RWPE1 (cell line): ENCODE measurements at places on chromosomes 12 and 14.

GRCh38 chr14:93369713-93370266 is 22.8 kb downstream of the COX8C start:
- no peak for DNase-seq

DNA sequence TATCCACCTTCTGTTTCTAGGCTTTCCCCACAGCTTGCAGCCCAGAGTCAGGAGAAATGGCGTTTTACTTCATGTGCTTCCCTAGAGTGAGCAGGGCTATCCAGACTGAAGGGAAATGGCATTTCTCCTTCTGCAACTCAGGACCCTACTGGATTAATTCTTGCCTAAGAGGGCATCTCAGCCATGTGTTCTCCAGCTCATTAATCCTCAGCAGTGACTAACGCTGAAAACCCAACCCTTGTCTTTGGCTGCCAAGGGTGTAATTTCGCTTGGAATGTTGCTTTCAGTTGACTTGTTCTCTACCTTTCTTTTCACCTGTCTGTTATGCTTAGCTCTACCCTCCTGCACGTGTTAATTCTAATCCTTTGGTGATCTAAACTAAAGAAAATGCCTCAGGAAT is 21.0 kb upstream of the EMP1 start:
- DNase-seq: peak; percentile 91

- no peak for DNase-seq
These were observed 156.1 kb downstream of the SLC38A4 start for GRCh38 chr12:46669720-46670119.

DNA sequence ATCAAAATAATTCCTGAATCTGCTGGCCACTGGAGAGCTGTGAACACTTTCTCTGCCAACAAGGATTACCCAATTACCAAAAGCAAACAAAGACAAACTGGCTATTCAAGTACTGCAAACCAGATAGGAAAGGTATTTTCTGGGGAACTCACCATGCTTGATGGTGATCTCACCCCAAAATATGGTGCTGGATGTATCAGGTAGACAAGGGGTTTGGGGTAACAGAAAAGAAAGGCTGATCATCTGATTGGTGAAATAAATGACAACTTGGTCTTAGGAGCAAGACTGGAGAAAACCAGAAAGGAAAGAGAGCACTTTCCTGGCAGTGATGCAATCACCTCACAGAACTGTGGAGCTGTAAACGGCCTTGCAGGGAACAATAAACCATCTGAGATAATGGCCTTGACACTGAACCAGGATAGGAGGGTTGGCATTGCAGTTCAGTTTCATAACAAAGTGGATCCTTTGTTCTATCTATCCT is 31.0 kb upstream of the NPFF start:
- no peak for DNase-seq

DNA sequence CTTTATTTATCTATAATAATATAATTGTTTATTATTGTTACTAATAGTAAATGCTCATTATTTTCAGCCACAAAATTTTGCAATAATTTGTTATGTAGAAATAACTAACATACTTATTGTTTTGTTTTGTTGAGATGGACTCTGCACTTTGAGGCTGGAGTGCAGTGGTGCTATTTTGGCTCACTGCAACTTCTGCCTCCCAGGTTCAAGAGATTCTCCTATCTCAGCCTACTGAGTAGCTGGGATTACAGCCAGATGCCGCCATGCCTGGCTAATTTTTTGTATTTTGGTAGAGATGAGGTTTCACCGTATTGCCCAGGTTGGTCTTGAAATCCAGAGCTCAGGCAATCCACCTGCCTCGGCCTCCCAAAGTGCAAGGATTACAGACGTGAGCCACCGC is 76.6 kb upstream of the RAP1B start:
- DNase-seq: no peak

DNA sequence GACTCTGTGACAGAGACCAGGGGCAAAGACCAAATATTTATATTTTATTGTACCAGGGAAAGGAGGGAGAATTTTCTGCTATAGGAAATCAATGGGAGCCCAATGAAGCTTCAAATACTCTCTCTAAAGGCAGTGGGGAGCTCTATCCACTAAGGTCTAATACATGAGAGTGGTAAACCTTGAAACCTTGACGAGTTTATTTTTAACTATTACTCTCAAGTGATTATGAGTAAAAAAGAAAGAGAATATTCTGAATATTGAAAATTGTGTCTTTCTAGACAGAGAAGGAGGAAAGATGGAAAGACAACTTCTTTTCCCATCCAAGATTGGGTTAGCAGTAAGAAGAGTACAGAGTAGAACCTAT is 1722.1 kb upstream of the SEL1L start:
- DNase-seq: no peak

- DNase-seq: no peak
These were observed 67.2 kb downstream of the TBC1D30 start for GRCh38 chr12:64891629-64892028.

DNA sequence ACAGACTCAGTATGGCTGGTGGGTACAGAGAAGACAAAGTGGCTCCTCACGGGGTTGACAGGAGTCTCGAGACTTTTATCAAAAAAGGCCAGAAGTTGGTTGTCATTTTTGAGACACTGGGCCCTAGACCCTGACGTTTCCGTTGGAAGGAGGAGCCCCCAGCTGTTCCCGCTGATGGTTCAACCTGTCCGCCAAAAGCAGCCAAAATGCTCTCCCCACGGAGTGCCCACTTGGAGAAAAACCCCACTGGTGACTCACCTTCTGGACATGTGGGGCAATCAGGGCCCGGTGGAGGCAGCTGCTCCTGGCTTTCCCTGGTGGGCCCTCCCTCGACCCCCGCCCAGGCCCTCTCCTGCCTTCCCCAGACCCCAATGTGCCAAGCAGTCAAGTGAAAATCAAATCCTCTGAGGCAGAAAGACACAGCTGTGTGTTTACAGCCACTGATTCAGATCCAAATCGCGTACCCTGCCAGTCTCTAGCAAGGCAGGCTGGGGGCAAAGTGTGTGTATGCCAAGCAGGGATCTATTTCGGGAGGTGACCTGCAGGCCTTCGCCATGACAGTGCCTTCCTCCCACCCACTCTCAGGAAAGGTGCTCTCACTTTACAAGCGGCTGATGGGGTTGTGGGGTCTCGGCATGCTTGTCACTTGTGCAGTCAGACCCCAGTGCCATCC is 347.4 kb downstream of the DPF3 start:
- no peak for DNase-seq

DNA sequence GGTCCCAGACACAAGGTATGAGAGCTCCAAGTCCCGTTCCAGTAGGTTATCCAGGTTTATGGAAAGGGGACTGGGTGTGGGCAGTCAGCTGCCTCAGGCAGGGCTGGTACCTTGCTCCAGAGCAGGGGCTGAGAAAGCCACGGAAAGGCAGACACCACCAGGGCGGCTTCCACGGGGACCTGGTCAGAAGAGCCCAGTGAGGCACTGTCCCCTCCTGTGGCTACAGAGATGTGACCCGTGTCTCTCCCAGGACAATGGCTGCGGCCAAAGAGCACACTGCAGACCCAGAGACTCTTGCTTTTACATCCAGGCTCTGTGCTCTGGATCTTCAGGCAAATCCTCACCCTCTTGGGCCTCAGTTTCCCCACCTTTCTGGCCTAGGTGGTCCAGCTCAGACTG is 8.8 kb downstream of the SERPINA4 start:
- DNase-seq: no peak

DNA sequence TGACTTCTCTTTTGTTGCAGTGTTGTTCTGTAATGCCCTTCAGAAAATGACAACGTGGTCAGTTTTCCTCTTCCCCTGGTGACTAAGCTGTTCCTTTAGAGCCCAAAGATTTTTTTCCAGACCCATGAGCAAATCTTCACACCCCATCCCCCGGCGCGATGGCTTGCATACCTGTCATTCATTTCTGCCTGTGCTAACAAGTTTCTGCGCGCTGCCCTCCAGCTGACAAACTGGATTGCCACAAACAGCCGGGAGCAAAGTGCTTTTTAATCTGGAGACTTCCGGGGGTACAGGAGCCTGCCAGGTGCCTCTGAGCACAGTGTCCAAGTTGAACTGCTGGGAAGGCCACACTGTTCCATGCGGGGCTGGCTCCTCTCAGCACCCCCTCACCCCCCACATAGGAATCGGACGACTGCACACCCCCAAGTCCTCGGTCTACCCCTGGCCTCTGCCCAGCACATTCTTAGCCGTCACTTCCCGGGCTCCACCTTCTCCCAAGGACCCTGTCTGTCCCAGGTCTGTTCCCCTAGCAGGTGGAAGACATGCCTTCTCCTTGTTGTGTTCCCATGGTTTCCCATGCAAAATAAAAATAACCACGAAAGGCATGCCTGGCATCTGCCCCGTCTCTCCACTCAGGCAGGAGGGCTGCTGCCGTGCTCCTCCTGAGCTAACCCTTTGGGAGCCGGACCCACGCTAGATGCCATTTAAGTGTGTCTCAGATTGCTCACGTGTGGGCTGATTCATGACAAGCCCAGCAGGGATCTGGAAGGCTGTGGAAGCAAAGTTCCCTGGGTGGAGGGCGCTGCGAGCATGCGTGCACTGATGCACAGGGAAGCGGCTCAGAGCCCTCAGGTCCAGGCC is 14.1 kb downstream of the RILPL1 start:
- peak; percentile 94 for DNase-seq

DNA sequence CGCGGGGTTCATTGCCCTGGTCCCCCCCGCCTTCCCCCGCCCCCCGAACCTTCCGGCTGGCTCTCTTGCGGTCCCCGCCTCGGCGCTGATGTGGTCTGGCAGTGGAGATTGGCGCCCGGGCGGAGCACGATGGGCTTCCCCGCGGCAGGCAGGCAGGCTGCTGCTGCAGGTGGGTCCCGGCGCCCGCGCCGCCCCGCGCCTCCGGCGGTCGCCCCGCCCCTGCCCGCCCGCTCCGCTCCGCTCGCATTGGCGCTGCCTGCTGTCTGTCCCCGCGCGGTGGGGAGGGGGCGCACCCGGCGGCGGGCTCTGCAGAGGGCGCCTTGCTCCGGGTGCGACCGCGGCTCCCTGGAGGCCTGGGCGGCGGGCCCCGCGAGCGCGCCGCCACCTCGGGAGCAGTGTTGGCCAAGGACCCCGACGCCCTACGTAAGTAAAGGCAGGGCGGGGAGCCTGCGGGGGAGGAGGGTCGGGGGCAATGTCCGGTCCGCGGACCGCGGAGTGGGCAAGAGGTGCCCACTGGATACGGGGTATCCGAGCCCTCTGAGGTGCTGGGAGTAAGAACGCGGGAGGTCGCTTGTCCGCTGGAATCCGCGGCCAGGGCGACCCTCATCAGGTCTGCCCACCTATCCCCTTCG is at the start of gene AKAP5:
TSS of gene AKAP5 (plus strand) at position 309 of the 632 bp plus-strand sequence. CDS start 2,896 bp downstream, outside the sequence.
- DNase-seq: peak; percentile 54

GRCh38 chr14:99424306-99424877 is 56.3 kb downstream of the SETD3 start:
- DNase-seq: no peak

- DNase-seq: no peak
These were observed 81.8 kb upstream of the PDZRN4 start for GRCh38 chr12:41106315-41106714.

DNA sequence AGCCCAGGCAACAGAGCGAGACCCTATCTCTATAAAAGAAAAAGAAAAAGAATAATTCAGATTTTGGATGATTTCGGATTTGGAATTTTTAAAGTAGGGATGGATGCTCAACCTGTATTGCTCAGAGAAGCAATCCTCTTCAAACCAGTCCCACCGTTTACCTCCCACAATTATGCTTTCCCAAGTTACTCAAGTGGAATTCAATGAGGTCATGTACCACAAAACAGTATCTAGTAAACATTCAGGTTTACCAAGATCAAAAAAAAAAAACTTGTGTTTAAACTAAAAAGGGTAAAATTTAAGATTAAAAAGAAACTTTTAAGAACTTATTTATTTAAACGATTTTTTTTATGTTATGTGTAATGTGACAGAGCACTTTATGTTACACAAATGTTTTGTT is 2.5 kb downstream of the KDM5A start:
- DNase-seq: no peak

GRCh38 chr12:12095021-12095420 is 24.3 kb downstream of the BCL2L14 start:
- DNase-seq: no peak

DNA sequence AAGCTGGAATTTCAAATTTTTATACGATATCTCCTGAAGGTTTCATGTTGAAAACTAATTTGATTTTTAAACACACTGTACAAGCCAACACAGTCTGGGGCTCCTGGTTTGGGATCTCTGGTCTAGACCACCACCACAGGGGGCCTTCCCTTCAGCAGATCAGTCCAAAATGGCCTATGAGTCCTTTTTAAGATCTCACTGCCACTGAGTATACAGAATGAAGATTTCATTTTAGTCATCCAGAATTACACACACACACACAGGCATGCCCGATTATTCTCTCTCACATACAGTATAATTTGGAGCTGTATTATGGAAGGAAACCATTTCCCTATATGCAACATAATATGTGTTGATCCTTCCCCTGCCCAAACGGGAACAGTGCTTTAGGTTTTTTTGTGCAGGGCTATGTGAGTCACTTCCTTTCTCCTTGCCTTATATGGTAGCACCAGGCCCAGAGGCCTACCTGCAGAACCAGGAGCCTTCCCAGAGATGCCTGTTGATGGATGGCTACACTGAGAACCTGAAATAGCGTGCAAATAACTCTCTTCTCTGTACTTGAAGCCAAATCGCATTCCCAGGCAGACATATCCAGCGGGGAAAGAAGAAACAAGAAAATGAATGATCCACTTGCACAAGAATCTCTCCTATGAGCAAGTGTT is 28.1 kb upstream of the WNK1 start:
- DNase-seq: peak; percentile 43

GRCh38 chr12:131832321-131833231 is 4.4 kb downstream of the MMP17 start:
- DNase-seq: no peak

DNA sequence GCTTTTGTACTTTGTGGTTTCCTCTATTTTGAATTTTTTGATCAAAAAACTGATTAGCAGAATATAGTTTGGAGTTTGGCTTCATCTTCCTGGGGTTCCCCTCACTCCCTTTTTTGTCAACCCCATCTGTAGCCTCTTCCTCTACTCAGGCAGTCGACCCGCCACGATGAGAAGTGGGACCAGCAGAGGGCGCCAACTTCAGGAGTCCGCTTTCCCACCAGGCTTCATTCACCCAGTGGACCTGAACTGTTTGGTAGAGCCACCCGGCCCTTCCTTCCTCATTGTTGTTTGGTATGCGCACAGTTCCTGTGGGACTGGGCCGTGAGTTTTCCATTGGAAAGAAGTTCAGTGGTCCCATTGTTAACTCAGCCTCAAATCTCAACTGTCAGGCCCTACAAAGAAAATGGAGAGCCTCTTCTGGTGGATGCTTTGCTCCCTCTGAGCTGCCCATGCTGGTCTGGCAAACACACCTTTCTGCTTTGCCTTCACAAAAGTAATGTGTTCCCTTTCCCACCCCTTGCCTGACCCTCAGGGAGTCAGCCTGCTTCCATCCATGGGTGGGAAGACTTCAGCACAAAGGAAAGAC is 21.7 kb downstream of the TMBIM6 start:
- DNase-seq: peak; percentile 38

GRCh38 chr14:20587489-20588154 is at the start of gene RNASE11:
Gene RNASE11, minus strand, starts transcription at chr14:20588001.
- DNase-seq: no peak

DNA sequence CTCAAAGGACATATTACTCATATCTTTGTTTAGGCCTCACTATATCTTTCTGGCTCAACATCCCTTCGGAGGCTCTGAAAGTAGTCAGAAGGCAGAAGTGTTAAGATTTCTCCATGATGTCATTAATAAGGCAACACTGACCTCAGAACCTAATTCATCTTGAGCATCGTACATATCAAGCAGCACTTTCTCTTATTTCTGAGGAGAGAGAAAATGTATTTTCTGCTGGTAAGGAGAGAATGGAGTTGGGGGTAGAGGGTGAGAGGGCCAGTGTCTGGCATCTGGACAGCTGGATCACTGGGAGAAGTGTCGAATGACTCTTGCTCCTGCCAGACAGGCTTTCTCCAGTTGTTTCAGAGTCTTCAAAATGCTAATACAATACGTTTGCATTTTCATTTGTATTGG is 213.2 kb upstream of the PRICKLE1 start:
- no peak for DNase-seq
